ENCODE measurements at places on chromosomes 7 and 10. TPM values are rescaled to one million over a fixed set of nuclear protein-coding genes. Genes with fewer than 3 reads are reported as not detected.

The LRMDA gene
- total RNA-seq = 25.7 TPM

The PAX4 gene
- total RNA-seq = not detected

The THSD7A gene
- total RNA-seq = 20.0 TPM

The CFAP70 gene
- total RNA-seq = 2.4 TPM

The COPS6 gene
- total RNA-seq = 81.0 TPM

The PBLD gene
- total RNA-seq = 6.8 TPM

The ITIH5 gene
- total RNA-seq = 45.0 TPM

The MSMB gene
- total RNA-seq = not detected

The FAM13C gene
- 8.1 TPM for total RNA-seq

The FAM24B gene
- total RNA-seq = 1.2 TPM

The TRIM50 gene
- not detected for total RNA-seq

The SPDYE3 gene
- not detected for total RNA-seq

The PTPRN2 gene
- total RNA-seq = 1.4 TPM

The EGFR gene
- total RNA-seq = 72.4 TPM

The CCDC172 gene
- total RNA-seq = not detected

The FAM180A gene
- total RNA-seq = 61.8 TPM

The PRKG1 gene
- 199 TPM for total RNA-seq

The LMTK2 gene
- 13.6 TPM for total RNA-seq

The SYT15 gene
- 8.8 TPM for total RNA-seq

The OGDHL gene
- total RNA-seq = not detected

Measured in aorta (tissue), 5 donors.